Left lobe of liver (tissue), 2 donors: ENCODE measurements at places on chromosomes 3 and 15.

DNA sequence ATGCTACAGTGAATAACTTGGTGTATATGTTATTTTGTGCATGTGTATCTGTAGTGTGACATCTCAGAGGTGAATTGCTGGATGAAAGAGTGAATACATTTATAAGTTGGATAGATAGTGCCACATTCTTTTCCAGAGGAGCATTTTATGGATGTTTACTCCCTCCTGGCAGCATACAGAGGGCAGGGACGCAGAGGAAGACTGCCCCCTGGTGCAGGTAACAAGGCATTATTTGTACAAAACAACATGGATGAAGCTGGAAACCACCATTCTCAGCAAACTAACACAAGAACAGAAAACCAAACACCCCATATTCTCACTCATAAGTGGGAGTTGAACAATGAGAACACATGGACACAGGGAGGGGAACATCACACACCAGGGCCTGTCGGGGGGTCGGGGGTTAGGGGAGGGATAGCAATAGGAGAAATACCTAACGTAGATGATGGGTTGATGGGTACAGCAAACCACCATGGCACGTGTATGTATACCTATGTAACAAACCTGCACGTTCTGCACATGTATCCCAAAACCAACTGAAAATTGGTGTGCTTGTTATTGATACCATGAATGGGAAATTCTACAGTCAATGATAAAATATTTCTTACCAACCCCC lies 57.9 kb upstream of the CTXND1 start:
- no peak for DNase-seq

GRCh38 chr15:89656116-89656815 lies 999 bp upstream of the KIF7 start:
- no peak for DNase-seq

DNA sequence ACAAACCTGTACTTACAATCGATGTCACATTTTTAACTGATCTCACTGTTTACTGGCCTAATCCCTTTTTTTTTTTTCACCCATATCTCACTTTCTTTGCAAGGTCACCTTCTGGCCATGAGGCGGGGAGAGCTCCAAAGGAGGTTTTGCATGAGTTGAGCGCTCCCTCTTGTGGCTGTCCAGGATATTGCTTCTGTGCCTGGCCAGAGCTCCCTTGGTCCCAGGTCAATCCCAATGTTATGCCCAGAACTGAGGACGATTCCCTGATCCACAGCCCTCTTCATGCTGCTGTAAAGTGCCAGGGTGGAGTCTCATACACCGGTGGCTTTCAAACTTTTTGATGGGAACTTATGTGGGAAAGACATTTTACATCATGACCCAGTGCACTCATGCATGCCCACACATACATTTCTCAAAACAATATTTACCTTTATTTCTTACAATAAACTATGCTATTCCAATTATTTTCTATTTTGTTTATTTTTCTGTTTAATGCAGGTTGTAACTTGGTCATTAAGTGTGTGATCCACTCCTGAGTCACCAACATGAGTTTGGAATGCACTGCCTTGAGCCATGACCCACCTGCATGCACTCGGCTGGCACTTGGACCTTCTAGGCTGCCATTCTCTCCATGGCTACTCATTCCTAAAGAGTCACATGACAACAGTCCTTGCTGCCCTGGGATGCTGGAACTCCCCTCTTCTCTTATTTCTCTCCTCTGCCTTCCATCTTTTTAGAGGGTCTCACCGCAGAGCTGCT lies 9.6 kb upstream of the SST start:
- peak; percentile 80 for DNase-seq

GRCh38 chr3:195918176-195918575 lies 9.8 kb upstream of the TNK2 start:
- peak; percentile 14 for DNase-seq

DNA sequence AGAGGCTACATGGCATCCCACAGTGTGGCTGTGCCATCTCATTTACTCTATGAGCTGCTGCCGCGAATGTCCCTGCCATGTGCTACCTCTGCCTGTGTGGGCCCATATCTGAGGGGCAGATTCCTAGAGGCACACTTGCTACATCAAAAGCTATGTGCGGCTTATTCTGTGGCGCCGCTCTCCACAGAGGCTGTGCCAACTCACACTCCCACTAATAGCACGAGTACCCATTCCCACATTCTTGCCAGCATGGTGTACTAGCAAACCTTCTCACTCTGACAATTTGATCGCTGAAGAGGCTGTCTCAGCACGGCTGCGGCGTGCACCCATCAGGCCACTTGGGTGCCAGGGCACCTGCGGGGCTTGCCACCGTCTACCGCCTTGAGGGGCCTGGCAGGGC lies 31.2 kb upstream of the MUSTN1 start:
- no peak for DNase-seq

DNA sequence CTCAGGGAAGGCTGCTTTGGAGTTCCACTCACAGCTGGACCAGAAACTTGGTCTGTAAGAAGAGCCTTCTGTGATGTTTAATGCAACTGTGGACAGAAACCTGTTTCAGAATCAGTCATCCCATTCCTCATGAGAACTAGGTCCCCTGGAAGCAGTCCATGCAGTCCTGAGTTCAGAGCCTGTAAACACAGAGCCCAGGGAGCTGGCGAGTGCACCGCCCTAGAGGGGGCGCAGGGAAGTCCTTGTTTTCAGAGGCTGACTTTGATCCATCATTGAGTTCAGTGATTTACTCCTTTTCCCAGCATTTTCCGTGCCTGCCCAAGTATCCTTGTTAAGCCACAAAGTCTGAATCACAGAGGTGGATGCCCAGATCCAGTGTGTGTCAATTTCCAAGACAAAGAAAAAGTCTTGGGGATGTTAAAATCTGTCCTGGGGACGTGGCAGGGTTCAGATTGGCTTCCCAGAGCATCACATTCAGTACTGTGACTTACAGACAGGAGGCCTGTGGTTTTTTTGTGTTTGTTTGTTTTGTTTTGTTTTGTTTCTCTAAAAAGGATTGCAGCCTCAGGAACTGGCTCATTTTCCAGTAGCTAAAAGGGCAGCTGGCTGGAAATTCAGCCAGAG lies 9.8 kb upstream of the TXNRD3 start:
- no peak for DNase-seq

DNA sequence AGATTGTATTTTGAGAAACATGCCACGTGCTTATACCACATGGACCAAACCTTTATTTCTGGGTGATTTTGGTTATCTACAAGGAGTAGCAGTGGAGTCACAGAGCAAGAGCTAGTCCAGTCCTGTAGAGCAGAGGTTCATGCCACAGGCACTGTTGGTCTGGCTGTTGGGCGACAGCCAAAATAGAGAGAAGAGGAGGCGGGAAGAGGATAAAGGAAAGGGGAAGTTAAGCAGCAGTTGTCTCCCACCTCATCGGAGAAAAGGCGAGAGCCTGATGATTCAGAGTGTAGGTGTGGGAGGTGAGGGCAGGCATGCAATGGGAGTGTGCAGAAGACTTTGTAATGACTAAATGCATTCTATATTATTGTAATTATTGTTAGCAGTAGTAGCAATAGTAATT lies 237.5 kb upstream of the ROPN1 start:
- DNase-seq: no peak

GRCh38 chr15:43776101-43776717 lies 557 bp downstream of the ELL3 start:
- no peak for DNase-seq

- no peak for DNase-seq
These were observed 7.7 kb downstream of the HYAL2 start for GRCh38 chr3:50314816-50315215.

DNA sequence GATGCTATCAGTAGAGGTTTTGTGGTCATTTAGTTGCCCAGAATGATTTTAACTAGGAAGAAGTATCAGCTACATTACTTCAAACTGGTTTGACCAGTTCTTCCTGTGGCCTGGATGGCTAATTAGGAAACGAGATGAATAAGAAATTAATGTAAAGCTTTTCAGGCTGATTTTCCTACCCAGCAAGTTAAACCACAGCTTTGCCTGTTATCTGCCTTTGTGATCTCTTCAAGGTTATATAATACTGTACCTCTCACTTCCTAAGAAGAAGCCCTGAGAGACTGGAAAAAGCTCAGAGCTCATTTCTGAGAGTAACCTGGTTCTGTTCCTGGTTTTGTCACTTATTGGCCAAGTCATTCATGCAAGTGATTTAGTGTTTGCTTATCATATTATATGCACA lies 782.2 kb upstream of the GOLIM4 start:
- no peak for DNase-seq

- DNase-seq: no peak
These were observed 233.2 kb downstream of the FGF12 start for GRCh38 chr3:192494174-192494573.

- no peak for DNase-seq
These were observed 110.8 kb downstream of the TNIK start for GRCh38 chr3:171349392-171349791.

GRCh38 chr3:157452097-157452496 lies 15.4 kb downstream of the PTX3 start:
- DNase-seq: no peak

GRCh38 chr15:36925653-36926426 lies 174.5 kb downstream of the MEIS2 start:
- DNase-seq: no peak

GRCh38 chr3:123090728-123091531 lies 24.1 kb downstream of the PDIA5 start:
- DNase-seq: no peak

DNA sequence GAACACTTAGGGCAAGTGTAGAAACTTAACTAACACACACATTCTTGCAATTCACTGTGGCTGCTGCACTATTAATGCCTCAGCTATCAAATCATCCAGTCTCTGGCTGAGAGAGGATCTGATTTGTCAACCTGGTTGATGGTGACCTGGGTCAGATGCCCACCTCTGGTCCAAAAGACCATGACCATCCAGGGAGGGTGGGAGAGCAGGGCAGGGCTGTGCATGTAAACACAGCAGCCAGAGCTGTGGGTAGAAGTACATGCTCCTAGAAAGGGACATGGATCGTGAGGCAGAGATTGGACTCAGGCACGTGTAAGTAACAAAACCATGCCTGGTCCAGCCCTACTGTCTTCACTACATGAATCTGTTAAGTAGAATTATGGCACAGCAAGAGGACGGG lies 17.3 kb downstream of the MESD start:
- no peak for DNase-seq

- DNase-seq: no peak
These were observed 1.4 kb upstream of the ST3GAL6 start for GRCh38 chr3:98761643-98762229.

GRCh38 chr3:118890206-118890605 lies 144.4 kb downstream of the IGSF11 start:
- DNase-seq: no peak

DNA sequence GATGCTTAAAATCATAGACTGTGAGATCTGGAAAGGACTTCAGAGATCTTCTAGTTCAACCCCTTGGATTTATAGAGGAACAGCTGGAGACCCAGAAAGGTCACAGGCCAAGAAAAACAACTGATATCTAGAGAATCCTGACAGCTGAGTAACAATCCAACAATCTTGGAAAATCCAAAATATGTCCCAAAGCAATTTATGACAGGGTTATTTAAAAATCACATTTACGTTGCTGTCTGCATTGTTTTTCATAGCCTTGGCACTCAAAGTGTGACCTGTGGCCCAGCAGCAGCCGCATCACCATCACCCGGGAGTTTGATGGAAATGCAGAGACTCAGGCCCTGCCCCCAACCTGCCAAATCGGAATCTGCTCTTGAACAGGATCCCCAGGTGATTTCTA lies 78.8 kb downstream of the FBN1 start:
- DNase-seq: no peak

- no peak for DNase-seq
These were observed 718.9 kb downstream of the NLGN1 start for GRCh38 chr3:174116421-174116820.

DNA sequence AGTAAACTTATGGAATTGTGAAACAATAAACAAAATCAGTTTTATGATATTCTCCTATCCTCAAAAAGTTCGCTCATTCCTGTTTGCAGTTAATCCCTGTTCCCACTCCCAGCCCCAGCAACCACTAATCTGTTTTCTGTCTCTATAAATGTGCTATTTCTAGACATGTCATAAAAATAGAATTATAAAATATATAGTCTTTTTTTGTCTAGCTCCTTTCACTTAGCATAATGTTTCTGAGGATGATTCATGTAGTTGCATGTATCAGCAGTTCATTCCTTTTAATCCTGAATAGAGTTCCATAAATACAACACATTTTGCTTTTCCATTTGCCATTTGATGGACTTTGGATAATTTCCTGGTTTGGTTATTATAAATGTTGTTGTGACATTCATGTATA lies 140.0 kb downstream of the KCNAB1 start:
- no peak for DNase-seq

GRCh38 chr15:69828181-69828828 lies 269.4 kb downstream of the TLE3 start:
- no peak for DNase-seq

DNA sequence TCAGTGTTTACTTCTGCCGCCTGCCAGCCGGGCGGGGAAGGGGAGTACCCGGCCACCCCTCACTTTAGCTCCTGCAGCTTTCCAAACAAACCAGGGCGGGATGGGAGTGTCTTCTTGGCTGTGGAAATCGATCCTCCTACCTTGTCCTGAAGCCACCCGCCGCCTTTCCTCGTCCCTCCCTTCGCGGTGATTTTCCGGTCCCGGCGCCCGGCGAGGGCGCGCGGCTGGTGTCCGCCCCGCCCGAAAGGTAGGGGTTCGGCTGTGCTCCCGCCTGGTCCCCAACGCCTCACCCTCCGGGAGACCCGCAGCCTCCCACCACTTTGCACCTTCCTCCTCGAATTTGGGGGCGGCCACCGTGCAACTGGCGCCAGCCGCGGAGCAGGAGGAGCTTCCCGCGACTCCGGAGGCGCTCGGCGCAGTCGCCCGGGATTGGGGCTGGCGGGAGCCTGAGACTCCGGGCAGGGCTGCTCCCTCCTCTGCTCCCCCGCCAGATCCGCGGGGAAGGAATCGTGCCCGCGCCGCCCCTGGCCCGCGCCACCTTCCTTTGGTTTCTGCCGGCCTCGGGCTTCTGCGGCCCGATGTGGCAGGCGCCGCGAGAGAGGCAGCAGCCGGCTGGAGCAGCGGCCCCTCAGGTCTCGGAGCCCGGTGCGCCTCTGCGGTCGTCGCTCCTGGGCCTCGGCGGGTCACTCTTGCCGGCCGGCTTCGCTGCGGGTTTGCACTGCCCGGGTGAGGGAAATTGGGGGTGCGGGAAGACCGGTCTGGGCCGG lies 30.7 kb upstream of the ST3GAL6 start:
- peak; percentile 90 for DNase-seq

GRCh38 chr3:122217901-122218300 lies 34.4 kb downstream of the CASR start:
- DNase-seq: no peak

DNA sequence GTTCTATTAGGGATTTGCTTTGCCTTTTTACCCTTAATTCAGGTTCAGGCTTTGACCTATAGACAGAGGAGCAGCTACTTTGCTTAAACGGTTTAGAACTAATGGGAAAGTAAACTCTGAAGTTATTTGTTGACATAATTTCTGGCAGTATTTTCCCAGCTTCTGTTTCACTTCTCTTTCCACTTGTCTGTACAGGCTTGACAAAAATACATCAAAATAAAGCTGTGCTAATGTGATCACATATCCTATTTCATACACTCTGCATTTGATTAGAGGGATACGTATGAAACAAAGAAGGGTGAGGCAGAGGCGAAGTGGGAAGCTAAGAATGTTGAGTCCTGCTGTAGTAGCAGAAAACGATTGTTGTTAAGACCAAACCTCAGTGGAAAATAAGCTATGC lies 389.1 kb upstream of the RARB start:
- DNase-seq: no peak
